ENCODE measurements at places on chromosomes 16 and 17.

DNA sequence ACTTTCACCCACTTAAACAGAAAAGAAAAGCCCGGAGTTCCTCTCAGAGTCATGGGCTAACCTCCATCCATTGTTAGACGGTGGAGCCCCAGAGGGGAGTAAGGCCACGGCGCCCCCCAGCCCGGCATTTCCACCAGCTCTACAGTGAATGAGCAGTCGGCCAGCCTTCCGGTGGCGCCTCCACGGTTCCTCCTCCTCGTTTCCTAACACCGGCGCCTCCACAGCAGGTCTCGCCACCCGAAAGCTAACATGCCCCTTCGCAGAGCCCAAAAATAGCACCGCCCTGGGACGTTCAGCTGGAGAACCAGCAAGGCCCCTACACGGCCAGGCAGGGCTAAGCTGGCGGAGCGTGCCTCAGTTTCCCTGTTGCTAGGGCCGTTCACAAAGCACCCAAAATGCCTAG lies 858 bp downstream of the MMD start:
- DNase-seq, result no peak

DNA sequence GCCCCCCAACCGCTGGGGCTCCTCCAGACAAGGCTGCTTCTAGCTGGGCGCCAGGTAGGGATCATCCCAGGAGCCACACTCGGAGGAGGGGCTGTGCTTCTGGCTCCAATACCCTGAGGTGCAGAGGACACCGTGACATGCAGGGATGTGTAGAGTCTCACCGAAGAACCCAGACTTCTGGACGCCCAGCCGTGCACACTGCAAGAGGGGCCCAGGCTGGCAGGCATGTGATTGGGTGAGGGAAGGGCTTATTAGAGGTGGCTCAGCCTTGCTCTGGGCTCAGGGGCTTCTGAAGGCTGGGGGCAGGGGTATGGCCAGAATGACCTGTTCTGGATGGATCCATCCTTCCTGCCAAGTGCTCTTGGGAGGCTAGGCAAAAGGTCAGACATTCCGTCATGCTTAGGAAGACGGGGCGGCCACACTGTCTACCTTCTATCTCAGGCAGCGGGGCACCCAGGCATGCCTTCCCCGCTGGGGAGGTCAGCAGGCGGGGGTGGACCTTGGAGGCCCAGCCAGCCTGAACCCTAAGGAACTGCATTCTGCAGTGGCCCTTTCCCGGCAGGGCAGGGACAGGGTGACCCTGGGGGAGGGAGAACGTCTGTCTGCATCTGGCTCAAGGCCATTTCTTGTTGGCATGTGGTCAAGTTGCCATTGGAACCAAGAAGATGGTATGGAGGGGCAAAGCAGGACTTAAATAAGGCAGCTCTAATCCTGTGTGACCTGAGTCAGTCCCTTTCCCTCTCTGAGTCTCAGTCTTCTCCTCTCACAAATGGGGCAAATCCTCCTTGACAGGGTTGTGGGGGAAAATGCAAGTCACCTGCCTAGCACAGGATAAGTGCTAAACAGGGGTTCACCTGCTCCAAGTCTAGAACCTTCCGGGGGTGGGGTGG lies 5.8 kb upstream of the ADGRG1 start:
- DNase-seq, result no peak

DNA sequence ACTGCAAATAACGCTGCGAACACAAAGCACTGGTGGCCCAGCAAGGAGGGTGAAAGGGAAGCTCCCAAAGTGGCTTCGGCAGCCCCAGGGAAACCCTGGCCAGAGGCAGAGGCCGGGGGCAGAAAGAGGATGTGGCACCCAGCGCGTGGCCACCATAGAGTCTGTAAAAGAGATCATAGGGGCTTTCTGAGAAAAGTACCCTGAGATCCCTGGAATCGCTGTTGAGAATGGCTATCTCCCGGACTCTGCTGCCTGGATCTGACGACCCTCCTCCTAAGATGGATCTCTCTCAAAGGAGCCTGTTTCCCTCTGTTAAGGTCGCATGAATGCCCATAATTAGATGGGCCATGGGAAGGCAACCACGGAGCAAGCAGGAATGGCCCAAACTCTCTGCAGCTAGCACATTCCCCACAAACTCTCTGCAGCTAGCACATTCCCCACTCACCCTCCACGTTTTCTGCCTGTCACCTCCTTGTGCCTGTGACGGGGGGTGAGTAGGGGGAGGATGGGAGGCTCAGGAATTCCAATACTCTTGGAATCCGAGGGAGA lies 364.4 kb downstream of the XYLT1 start:
- no peak for DNase-seq

- DNase-seq, result no peak
Measured at GRCh38 chr17:76530095-76530723, 7.3 kb downstream of the CYGB start.

- no peak for DNase-seq
Measured at GRCh38 chr17:76329664-76330063, 21.6 kb upstream of the QRICH2 start.

GRCh38 chr16:82860071-82860470 lies 233.3 kb downstream of the CDH13 start:
- no peak for DNase-seq

- no peak for DNase-seq
Measured at GRCh38 chr16:53156516-53156915, 101.7 kb downstream of the CHD9 start.

DNA sequence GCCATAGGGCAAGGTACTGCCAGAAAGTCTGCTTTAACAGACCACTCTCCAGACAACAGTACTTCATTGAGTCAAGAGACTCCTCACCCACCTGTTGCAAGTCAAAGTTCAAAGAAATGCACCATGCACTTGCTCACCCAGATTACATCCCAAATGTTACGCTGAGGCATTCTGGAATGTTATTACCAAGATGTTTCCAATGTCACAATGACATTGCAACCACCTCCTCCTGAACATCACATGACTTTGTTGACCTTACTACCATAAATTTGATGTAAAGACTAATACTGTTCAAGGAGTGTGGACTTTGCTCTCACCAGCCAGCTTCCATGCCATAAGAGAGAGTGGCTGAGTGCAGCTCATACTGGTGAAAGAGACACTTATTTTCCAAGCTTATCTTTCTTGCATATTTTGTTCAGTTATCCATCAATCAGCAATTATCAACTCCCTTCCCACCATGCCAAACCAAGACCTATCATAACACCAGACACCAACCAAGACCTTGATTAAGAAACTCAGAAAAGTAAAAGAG lies 58.5 kb upstream of the BCAR1 start:
- DNase-seq, result no peak

- DNase-seq, result peak; percentile 7
Measured at GRCh38 chr16:30934827-30935557, 11.6 kb downstream of the FBXL19 start.

DNA sequence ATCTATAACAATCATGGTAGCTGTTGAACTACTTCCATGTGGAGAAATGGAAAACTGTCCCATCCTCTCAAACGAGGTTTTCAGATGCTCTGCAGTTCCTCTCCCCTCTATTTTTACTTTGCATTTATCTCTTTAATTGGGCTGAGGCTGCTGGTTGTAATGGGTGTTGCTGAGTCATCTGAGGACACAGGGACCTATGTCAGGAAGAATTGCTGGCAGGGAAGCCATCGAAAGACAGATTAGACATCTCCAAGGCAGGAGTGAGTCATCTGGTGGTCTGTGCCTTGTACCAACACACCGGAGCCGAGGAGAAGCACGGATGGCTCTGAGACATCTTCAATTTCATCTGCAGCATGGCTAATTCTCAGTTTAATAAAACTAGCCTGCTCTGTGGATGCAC lies 394.5 kb downstream of the GRIN2A start:
- no peak for DNase-seq

GRCh38 chr16:23410176-23410575 lies 42.8 kb downstream of the COG7 start:
- no peak for DNase-seq

GRCh38 chr16:3536271-3536731 lies 35.5 kb downstream of the CLUAP1 start:
- DNase-seq, result no peak

GRCh38 chr17:50953831-50954601 lies 87.9 kb upstream of the TOB1 start:
- DNase-seq, result peak; percentile 92

DNA sequence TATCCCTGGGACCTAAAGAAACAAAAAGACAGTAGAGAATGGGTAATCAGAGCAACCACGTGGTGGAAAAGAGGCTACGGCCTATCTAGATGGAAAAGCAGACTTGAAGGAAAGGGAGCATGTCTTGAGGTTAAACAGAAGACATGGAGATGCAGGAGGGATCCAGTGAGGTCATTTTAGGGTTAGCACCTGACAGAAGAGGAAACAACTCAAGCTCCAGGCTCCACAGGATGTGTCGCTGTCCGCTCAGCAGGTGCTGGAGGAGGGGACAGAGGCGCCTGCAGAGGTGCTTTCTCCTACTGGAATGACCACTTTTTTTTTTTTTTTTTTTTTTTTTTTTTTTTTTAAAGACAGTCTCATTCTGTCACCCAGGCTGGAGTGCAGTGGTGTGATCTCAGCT lies 47.5 kb upstream of the CLEC3A start:
- no peak for DNase-seq

DNA sequence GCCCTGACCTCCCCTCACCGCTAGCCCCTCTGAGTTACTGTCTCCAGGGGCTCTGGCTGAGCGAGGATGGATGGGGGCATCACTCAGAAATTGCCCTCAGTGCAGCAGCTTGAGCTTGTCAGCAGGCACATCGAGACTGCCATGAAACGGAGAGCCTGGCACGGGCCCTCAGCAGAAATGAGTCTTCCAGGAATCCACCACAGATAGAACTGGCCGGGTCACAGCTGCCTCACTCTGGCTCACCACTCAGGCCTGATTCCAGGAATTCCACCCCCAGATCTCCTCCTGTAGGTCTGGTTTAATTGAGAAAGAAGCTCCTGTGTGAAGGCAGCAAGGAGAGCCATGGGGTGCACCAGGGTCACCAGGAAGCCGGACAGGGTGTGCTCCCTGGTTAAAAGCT lies 85.5 kb downstream of the GSG1L start:
- DNase-seq, result no peak

DNA sequence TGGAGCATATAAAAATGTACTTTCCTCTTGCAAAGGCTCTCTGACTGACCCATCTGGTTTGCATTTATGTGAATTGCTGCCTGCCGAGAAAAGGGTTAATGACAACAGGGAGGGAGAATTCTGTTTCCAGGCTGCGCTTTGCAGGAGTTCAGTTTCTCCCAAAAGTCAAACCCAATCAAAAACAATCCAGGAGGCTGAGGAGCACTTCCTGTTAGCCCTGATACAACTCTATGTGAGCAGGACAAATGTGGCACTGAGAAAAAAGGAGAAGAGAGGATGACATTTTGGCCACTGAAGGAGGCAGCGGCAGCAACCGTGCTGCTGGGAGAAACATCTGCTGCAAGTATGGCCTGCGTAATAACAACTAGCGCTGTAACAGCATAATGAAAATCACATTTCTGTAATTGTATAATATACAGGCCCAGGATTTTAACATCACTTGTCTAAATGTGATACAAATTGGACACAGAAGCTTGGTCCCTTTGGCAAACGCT lies 26.8 kb upstream of the ELAC2 start:
- no peak for DNase-seq

- DNase-seq, result no peak
Measured at GRCh38 chr16:66899945-66900710, 18.6 kb downstream of the CDH16 start.

DNA sequence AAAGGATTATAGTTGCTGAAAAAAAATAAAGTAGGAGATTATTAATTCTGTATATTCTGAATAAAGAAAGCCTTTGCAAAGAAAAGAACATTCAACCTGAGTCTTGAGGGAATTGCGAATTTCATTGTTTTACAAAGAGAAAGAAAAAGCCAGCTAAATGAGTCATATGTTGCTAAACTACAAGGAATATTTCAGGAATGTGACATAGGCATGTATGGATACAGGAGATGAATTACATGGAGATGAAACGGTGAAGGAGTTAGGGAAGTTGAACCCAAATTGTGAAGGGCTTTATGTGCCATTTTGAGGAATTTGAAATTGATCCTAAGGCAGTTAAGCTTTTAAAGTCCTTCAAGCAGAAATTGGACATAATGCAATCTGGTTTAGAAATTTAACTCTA lies 177.3 kb upstream of the RBL2 start:
- DNase-seq, result no peak

GRCh38 chr17:8994319-8994718 lies 27.0 kb upstream of the NTN1 start:
- DNase-seq, result peak; percentile 1

DNA sequence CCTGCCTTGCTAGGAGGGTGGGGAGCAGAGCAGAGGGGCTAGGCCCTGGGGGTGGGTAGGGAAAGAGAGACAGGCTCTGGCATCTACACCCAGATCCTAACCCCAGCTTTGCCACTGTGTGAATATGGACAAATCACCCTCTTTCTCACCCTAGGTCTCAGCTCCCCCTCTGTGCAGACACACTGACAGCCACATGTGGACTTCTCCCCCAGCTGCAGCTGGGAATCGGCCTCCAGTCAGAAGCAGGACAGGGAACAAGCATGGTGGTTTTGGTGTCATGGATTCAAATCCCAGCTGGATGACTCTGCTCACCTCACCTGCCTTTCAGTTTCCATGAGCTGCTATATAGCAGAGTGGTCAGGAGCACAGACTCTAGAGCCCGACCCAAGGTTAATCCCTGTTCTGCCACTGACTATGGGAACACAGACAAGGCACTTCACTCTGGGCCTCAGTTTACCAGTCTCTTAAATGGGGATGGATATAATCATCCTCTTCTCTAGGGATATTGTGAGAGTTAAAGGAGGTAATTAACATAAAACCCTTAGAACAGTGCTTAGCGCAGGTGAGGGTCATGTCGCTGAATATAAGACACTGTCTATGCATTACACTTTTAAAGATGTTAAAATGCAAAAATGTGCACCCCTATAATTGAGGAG lies 26.2 kb upstream of the MAP3K14 start:
- no peak for DNase-seq

GRCh38 chr16:78216166-78216745 lies 116.8 kb downstream of the WWOX start:
- DNase-seq, result no peak

- DNase-seq, result no peak
Measured at GRCh38 chr17:413706-414380, 61.2 kb upstream of the RPH3AL start.

- DNase-seq, result no peak
Measured at GRCh38 chr16:67504031-67505021, 21.0 kb upstream of the AGRP start.

- DNase-seq, result no peak
Measured at GRCh38 chr16:85810097-85810741, 10.7 kb downstream of the COX4I1 start.

GRCh38 chr17:64277831-64278562 lies 14.9 kb upstream of the TEX2 start:
- DNase-seq, result no peak

DNA sequence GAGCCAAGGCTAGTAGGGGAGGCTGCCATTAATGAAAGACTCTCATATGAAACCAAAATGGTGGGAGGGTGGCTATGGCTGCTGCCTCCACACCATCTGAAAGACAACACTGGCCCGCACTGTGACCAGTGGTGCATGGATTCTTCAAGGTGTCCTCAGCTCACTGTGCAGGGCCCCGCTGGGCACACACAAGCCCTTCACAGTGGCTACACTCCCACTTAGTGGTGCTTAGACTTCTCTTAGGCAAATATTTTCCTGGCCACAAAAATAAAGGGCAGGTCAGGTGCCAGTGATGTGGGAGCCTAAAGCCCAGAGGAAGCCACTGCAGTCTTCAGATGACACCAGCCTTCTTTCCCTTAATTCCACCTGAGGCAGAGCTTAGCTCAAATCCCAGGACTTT lies 38.1 kb upstream of the IRX3 start:
- no peak for DNase-seq

Measured in NCI-H2081 (cell line).